ENCODE measurements at places on chromosomes 3 and 15. TPM values are rescaled to one million over a fixed set of nuclear protein-coding genes. Genes with fewer than 3 reads are reported as not detected.
A peak's percentile ranks its signal among the peaks of the same experiment; 100 is the strongest.

GRCh38 chr15:35305946-35306345 lies 220.9 kb upstream of the NANOGP8 start:
- peaks cover 25% of the 10 kb centered on the region for H3K4me1 ChIP-seq
- H3K36me3 ChIP-seq: no peaks in the 10 kb centered on the region
- no peaks in the 10 kb centered on the region for H3K27me3 ChIP-seq
- peak; percentile 31 for DNase-seq
- H3K27ac ChIP-seq: peak overlapping the region; percentile 76

DNA sequence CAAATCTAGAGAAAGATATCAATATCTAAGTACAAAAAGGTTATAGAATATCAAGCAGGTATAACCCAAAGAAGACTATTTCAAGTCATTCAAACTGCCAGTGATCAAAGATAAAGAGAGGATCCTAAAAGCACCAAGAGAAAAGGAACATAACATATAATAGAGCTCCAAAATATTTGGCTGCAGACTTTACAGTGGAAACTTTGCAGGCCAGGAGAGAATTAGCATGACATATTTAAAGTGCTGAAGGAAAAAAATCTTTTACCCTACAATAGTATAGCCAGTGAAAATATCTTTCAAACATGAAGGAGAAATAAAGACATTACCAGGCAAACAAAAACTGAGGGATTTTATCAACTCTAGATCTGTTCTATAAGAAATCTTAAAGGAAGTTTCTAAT lies 254.3 kb upstream of the ARHGEF26 start:
- H3K27me3 ChIP-seq: no peaks in the 10 kb centered on the region
- no peaks in the 10 kb centered on the region for H3K4me1 ChIP-seq
- no peak for DNase-seq
- H3K36me3 ChIP-seq: no peaks in the 10 kb centered on the region

- no peaks in the 10 kb centered on the region for H3K36me3 ChIP-seq
- DNase-seq: peak; percentile 77
- no peaks in the 10 kb centered on the region for H3K27me3 ChIP-seq
These were observed 51.8 kb upstream of the GATM start for GRCh38 chr15:45429941-45430792.

DNA sequence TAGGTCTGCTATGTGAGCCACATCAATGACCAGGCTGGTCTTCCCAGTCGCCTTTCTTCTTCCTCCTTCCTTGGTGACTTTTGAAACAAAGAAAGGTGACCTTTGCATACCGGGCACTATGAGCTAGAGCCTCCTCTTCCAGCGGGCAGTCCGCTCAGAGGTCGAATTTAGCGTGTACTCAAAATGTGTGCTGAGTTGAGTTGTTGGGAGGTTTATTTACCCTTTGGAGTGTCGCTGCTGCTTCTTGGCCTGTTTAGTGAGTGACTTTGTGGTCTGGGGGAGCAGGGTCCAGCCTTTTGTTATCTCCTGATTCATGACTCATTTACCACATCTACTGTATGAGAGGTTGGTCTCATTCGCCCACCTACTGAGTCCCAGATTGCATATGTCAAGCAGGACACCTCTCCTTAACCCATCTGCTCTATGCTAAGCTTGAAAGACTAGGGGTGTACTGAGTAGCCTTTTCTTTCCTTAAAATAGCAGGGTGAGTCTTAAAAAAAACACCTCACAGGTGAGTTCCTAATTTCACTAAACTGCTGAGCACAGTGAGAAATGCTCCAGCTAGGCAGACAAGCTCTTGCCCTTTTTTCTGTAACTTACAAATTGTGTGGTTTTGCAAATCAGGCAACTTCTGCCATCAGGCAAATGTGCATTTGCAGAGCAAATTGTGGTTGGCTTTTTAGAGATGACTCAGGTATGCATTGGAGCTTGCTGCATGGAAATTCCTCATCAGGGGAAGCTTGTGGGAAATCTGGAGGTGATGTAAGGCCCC lies 3.2 kb upstream of the SIAH2 start:
- H3K27me3 ChIP-seq: no peaks in the 10 kb centered on the region
- DNase-seq: peak; percentile 25
- peaks cover 21% of the 10 kb centered on the region for H3K4me1 ChIP-seq
- no peak overlapping the region for H3K4me3 ChIP-seq
- H3K27ac ChIP-seq: no peak overlapping the region
- H3K36me3 ChIP-seq: no peaks in the 10 kb centered on the region

DNA sequence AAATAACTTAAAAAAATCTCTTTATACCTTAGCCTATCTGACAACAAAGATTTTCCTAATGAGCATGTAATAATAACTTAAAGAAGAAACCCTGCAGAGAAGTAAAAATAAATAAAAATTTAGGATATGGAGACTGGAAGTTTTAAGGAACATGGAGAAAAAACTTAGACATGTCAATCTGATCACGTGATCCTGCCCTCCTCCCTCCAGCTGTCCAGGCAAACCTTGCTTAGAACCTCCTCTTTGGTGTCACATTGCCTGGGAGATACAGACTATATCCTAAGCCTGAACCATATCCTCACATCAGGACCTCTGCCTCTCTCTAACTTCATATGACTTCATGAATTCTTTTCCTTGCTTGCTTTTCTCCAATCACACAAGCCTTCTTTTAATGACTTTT lies 275.5 kb downstream of the CNTN3 start:
- no peak overlapping the region for H3K4me3 ChIP-seq
- H3K27ac ChIP-seq: no peak overlapping the region
- no peaks in the 10 kb centered on the region for H3K36me3 ChIP-seq
- no peaks in the 10 kb centered on the region for H3K27me3 ChIP-seq
- H3K4me1 ChIP-seq: no peaks in the 10 kb centered on the region

DNA sequence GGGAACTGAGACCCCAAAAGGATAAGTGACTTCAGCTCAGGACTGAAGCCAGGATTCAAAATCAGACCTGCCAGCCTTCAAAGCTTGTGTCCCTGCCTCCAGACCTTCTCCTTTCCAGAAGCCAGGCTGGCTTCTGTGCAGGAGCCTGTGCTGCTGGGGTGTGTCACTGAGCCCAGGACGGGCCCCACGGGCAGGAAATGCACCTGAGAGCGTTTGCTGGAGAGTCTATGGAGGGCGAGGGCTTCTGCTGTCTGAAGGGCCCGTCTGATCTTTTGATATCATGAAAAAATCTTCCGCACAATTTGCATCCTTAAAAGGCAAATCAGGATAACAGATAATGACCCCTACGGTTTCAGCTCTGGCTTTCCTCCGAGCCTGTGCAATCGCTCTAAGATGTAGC lies 125.4 kb downstream of the FAM43A start:
- no peaks in the 10 kb centered on the region for H3K36me3 ChIP-seq
- H3K27ac ChIP-seq: no peak overlapping the region
- H3K4me1 ChIP-seq: no peaks in the 10 kb centered on the region
- H3K4me3 ChIP-seq: no peak overlapping the region
- H3K27me3 ChIP-seq: peaks cover 50% of the 10 kb centered on the region
- no peak for DNase-seq

DNA sequence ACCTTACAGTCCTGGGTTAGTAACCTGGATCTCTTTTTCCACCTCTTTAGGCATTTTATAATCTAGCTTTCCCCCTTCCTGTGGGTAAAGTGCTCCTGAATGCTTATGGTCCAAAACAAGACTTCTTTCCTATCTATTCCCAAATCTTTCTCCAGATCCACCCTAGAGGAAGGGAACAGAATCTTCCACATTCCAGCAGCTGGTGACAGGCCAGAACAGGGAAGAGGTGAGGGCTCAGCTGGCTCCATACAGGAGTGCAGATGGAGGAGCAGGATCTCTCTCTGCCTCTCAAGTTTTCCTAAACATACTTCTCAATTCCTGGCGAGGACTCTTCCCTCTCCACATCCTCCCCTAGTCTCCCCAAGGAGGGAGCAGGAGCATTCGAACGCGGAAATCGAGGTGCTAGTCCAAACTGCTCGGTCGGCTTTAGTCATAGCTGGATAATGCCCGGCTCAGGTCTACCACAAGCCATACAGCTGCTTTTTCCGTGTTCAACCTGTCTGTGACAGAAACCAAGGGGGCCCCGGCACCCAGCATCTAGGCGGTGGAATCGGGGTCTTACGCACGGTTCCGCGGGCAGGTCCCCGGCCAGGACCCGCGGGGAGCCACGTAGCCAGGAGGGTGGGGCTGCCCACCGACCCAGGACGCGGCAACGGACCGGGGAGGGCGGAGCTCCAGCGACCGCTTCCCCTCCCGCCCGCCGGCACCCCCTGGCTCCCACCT lies 4.0 kb downstream of the RASSF1 start:
- H3K4me3 ChIP-seq: peak overlapping the region; percentile 96
- DNase-seq: peak; percentile 68
- peaks cover 46% of the 10 kb centered on the region for H3K36me3 ChIP-seq
- no peaks in the 10 kb centered on the region for H3K27me3 ChIP-seq
- H3K27ac ChIP-seq: peak overlapping the region; percentile 99
- peaks cover 27% of the 10 kb centered on the region for H3K4me1 ChIP-seq

- no peaks in the 10 kb centered on the region for H3K4me1 ChIP-seq
- H3K4me3 ChIP-seq: no peak overlapping the region
- DNase-seq: peak; percentile 1
- no peaks in the 10 kb centered on the region for H3K27me3 ChIP-seq
These were observed 338.3 kb upstream of the ZNF385D start for GRCh38 chr3:22089284-22089683.

- no peak overlapping the region for H3K4me3 ChIP-seq
- no peak overlapping the region for H3K27ac ChIP-seq
- H3K4me1 ChIP-seq: no peaks in the 10 kb centered on the region
These were observed 26.4 kb upstream of the ACP3 start for GRCh38 chr3:132290833-132291232.

GRCh38 chr15:65146438-65146837 lies 12.8 kb upstream of the PDCD7 start:
- no peaks in the 10 kb centered on the region for H3K4me1 ChIP-seq
- H3K27ac ChIP-seq: no peak overlapping the region
- no peak overlapping the region for H3K4me3 ChIP-seq
- no peaks in the 10 kb centered on the region for H3K27me3 ChIP-seq
- no peak for DNase-seq

GRCh38 chr15:41827290-41827879 lies 507 bp upstream of the JMJD7 start:
- peaks cover 10% of the 10 kb centered on the region for H3K36me3 ChIP-seq
- H3K4me3 ChIP-seq: peak overlapping the region; percentile 52
- peak; percentile 31 for DNase-seq
- H3K4me1 ChIP-seq: peaks cover 6% of the 10 kb centered on the region
- no peak overlapping the region for H3K27ac ChIP-seq

DNA sequence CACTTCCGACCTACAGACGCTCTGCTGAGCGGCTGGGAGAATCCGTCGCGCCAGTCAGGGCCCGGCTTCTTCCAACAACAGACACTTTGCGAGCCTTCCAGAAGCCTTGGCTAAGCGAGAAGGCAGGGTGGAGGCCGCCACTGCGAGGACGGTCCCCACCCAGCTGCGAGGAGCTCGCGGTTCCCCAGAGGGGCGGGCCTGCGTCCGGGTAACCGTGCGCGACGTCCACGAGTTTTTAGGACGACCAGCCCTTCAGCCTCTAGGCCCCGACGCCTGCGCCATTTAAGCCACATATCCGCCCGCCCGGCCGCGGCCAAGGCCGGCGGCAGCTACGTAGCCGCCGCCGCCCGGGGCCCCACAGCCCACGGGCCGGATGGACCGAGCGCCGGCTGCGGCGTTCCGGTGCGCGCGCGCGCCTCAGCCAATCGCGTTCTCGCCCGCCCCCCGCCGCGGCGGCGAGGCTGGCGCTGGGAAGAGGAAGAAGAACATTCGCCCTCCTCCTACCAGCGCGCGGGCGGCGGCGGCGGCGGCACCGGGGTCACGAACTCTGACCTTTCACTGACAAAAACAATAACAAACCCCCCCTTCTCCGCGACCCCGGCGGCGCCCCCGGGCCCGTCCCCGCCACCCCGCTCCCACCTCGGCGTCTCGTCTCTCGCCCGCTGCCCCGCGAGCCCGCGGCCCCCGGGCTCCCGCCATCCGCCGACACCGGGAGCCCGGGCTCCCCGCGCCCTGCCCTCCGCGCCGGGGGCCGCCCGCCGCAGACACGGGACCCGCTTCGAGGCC lies at the start of gene NR2C2:
TSS of gene NR2C2 (plus strand) at position 484 of the 786 bp plus-strand sequence. CDS start 56,332 bp downstream, outside the sequence.
- peak; percentile 96 for DNase-seq
- H3K36me3 ChIP-seq: peaks cover 51% of the 10 kb centered on the region
- peak within 1 kb of the TSS; percentile 99 for H3K27ac ChIP-seq
- H3K4me3 ChIP-seq: peak within 1 kb of the TSS; percentile 85
- no peaks in the 10 kb centered on the region for H3K27me3 ChIP-seq

GRCh38 chr3:111238885-111239284 lies 167.3 kb downstream of the NECTIN3 start:
- no peaks in the 10 kb centered on the region for H3K27me3 ChIP-seq
- H3K4me1 ChIP-seq: no peaks in the 10 kb centered on the region
- no peak overlapping the region for H3K4me3 ChIP-seq
- no peak overlapping the region for H3K27ac ChIP-seq

DNA sequence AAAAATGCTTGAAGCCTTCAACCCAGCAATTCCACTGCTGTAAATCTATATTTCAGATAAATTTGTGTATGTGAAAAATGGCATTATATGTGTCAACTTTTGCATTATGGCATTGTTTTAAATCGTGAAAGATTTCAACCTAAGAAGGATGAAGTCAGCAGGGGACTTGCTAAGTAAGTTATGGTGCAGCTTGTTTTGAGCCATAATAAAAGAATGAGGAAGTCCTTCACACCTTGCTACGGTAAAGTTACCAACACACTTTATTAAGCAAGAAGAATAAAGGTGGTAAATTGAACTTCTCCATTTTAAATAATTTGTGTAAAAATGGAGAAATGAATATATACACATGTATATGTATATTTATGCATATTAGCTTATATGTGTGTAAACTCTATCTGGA lies 371.4 kb downstream of the ROBO2 start:
- no peaks in the 10 kb centered on the region for H3K4me1 ChIP-seq
- H3K27me3 ChIP-seq: no peaks in the 10 kb centered on the region
- no peak overlapping the region for H3K4me3 ChIP-seq
- H3K27ac ChIP-seq: no peak overlapping the region
- no peak for DNase-seq

Gene LTK
- 4.4 TPM for total RNA-seq

Gene SH2D7
- not detected for total RNA-seq

Gene RAB6B
- total RNA-seq: 11.4 TPM

Gene ISG20
- 1.9 TPM for total RNA-seq

Gene CLRN1
- not detected for total RNA-seq

Gene IP6K1
- total RNA-seq: 31.2 TPM
